ENCODE measurements at places on chromosomes 3 and 15. TPM values are rescaled to one million over a fixed set of nuclear protein-coding genes. Genes with fewer than 3 reads are reported as not detected.

DNA sequence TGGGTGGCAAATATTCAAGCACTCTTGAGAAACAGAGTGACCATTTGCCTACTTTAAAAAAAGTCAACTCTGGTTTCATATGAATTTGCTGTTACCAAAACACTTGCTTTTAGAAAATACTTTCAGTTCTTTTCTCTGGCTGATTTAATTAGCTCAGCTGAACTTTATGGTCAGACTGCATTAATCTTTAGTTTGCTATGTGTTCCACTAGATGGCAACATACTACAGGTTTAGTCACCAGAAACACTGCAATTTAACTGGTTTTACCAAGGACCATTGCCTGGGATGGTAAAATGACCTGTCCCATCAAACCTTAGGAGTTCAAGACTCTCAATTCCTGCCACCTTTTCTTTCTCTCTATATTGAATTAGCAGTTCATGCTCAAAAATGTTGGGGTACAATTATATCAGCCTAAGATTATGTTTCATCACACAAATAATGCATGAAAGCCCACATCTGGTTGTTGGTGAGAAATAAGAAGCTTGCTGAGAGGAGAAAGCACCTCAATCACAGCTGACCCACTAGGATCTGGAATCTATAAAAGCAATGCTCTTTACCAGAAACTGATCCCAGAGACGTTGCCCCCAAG is 14.2 kb downstream of the EIF4E3 start:
- no peak overlapping the region for H3K4me3 ChIP-seq
- no peak for DNase-seq
- no peak overlapping the region for H3K27ac ChIP-seq
- no peaks in the 10 kb centered on the region for H3K27me3 ChIP-seq
- no peaks in the 10 kb centered on the region for H3K36me3 ChIP-seq
- H3K4me1 ChIP-seq: no peaks in the 10 kb centered on the region

DNA sequence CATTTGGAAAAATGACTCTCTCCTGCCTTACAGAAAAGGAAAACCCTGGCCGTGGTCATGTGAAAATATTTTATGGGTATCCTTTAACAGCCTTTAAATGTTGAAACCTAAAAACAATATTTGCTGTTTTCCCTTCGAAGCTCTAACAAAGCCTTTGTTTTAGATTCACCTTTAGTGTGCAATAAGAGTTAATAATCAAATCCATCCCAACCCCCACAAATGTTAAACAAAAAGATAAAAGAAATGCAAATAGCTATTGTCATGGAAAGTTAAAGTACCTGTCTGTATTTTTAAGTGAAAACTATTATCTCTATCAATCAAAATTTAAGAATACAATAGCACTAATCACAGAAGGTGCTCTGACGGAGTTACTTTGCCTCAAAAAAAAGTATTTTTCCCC is 279.3 kb downstream of the FOXP1 start:
- H3K4me1 ChIP-seq: no peaks in the 10 kb centered on the region
- no peaks in the 10 kb centered on the region for H3K36me3 ChIP-seq
- H3K27ac ChIP-seq: peak overlapping the region; percentile 63
- no peaks in the 10 kb centered on the region for H3K27me3 ChIP-seq
- no peak for DNase-seq
- H3K4me3 ChIP-seq: no peak overlapping the region

DNA sequence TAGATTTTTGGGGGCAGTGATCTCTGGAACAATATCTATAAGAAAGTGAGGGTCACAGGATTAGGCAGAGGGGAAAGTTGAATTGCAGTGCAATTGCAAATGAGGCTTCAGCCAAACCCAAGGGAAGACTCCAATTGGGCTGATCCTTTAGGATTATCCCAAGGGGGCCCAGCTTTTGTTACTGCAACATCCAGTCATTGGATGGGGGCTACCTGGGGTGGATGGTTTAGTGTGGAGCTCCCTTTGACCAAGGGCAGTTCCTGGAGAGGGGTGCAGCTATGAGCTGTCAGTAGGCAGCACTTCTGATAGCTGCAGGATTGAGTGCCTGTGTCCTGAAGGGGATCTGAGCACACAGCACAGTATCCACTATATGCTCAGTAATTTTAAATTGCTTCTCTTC is 355.2 kb upstream of the AZI2 start:
- H3K36me3 ChIP-seq: no peaks in the 10 kb centered on the region
- no peaks in the 10 kb centered on the region for H3K27me3 ChIP-seq
- no peaks in the 10 kb centered on the region for H3K4me1 ChIP-seq
- DNase-seq: no peak
- no peak overlapping the region for H3K4me3 ChIP-seq

- H3K36me3 ChIP-seq: no peaks in the 10 kb centered on the region
- no peak overlapping the region for H3K27ac ChIP-seq
- no peak for DNase-seq
- no peaks in the 10 kb centered on the region for H3K4me1 ChIP-seq
- no peaks in the 10 kb centered on the region for H3K27me3 ChIP-seq
These were observed 12.8 kb downstream of the VGLL3 start for GRCh38 chr3:86978111-86978551.

GRCh38 chr3:58484045-58484721 is 7.7 kb upstream of the KCTD6 start:
- H3K27ac ChIP-seq: no peak overlapping the region
- no peak overlapping the region for H3K4me3 ChIP-seq
- H3K27me3 ChIP-seq: no peaks in the 10 kb centered on the region
- H3K36me3 ChIP-seq: no peaks in the 10 kb centered on the region

GRCh38 chr3:127065561-127066290 is 82.8 kb downstream of the PLXNA1 start:
- no peak for DNase-seq
- no peak overlapping the region for H3K27ac ChIP-seq
- H3K27me3 ChIP-seq: no peaks in the 10 kb centered on the region
- no peaks in the 10 kb centered on the region for H3K4me1 ChIP-seq
- no peak overlapping the region for H3K4me3 ChIP-seq

DNA sequence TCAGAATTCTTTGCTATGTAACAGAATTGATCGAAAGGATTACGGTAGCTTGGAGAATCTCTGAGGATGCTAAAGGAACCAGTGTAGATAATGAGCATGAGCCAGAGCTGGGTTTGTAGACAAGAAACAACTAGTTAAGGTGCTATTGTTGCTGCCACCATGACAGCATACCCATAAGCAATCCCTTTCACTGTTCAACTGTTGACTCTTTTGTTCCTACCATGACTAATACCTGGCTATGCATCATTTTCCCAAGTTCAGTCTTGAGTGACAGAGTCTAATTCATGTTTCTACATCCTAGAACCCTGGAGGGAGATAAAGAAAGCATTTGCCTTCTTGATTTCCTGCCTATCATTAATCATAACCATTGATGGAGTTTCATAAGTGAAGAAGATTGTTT is 600.3 kb downstream of the OTOL1 start:
- H3K4me3 ChIP-seq: no peak overlapping the region
- H3K27me3 ChIP-seq: no peaks in the 10 kb centered on the region
- no peaks in the 10 kb centered on the region for H3K36me3 ChIP-seq

- H3K27ac ChIP-seq: peak overlapping the region; percentile 34
- no peak overlapping the region for H3K4me3 ChIP-seq
- H3K27me3 ChIP-seq: no peaks in the 10 kb centered on the region
- DNase-seq: peak; percentile 50
- no peaks in the 10 kb centered on the region for H3K36me3 ChIP-seq
- H3K4me1 ChIP-seq: no peaks in the 10 kb centered on the region
These were observed 239.4 kb upstream of the ZPLD1 start for GRCh38 chr3:102195198-102195948.

- no peak overlapping the region for H3K4me3 ChIP-seq
- no peaks in the 10 kb centered on the region for H3K27me3 ChIP-seq
- no peaks in the 10 kb centered on the region for H3K4me1 ChIP-seq
- H3K27ac ChIP-seq: no peak overlapping the region
- no peak for DNase-seq
These were observed 243.3 kb upstream of the RARB start for GRCh38 chr3:25184641-25185250.

DNA sequence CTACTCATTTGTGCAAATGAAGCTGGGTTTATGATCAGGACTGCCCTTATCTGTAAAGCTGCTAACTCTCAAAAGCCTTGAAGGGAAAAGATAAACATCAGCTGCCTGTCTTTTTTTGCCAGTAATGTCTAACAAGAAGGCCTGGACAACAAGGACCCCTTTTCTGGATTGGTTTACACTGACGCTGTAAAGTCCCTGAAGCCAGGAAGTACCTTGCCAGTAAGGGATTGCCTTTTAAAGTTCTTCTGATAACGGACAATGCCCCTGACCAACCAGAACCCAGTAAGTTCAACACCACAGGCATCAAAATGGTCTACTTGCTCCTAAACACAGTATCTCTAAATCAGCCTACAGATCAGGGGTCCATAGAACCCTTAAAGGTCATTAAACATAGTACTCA is 178.0 kb downstream of the PCCB start:
- H3K4me1 ChIP-seq: no peaks in the 10 kb centered on the region
- no peaks in the 10 kb centered on the region for H3K36me3 ChIP-seq

GRCh38 chr3:7508821-7509220 is 647.9 kb downstream of the GRM7 start:
- H3K36me3 ChIP-seq: no peaks in the 10 kb centered on the region
- H3K4me1 ChIP-seq: no peaks in the 10 kb centered on the region
- no peak for DNase-seq

GRCh38 chr3:146746190-146746589 is 141.0 kb upstream of the PLSCR5 start:
- H3K27ac ChIP-seq: no peak overlapping the region
- H3K27me3 ChIP-seq: no peaks in the 10 kb centered on the region
- no peaks in the 10 kb centered on the region for H3K4me1 ChIP-seq
- no peak for DNase-seq
- no peak overlapping the region for H3K4me3 ChIP-seq

GRCh38 chr15:69104050-69104750 is 56.2 kb upstream of the GLCE start:
- H3K27me3 ChIP-seq: no peaks in the 10 kb centered on the region
- no peak overlapping the region for H3K27ac ChIP-seq
- DNase-seq: no peak
- H3K4me3 ChIP-seq: no peak overlapping the region

- no peak for DNase-seq
- no peaks in the 10 kb centered on the region for H3K36me3 ChIP-seq
- H3K27me3 ChIP-seq: no peaks in the 10 kb centered on the region
- no peak overlapping the region for H3K27ac ChIP-seq
These were observed 412.5 kb downstream of the SOX2 start for GRCh38 chr3:182124187-182124586.

Gene DLL4
- total RNA-seq: 18.5 TPM

Gene IGF2BP2
- 48.7 TPM for total RNA-seq

Gene TGM4
- not detected for total RNA-seq

Gene GAP43
- total RNA-seq: 0.54 TPM

Gene NLGN1
- total RNA-seq: 0.67 TPM

Gene LMAN1L
- total RNA-seq: not detected

Gene CTXN2
- total RNA-seq: 0.07 TPM

Gene CASR
- total RNA-seq: 0.16 TPM

Gene CYP8B1
- 0.20 TPM for total RNA-seq

Gene CPA3
- total RNA-seq: 12.6 TPM

Gene HDC
- 2.0 TPM for total RNA-seq

Gene MAP1A
- 1.9 TPM for total RNA-seq

Gene CLDN1
- total RNA-seq: 2.4 TPM

Gene PARP15
- total RNA-seq: 1.1 TPM

Gene QRICH1
- 59.8 TPM for total RNA-seq
